Endothelial cell (in vitro differentiated cells): ENCODE measurements at places on chromosomes 6 and 20.

- no peak for DNase-seq
- peaks cover 25% of the 10 kb centered on the region for H3K36me3 ChIP-seq
- H3K4me1 ChIP-seq: peaks cover 23% of the 10 kb centered on the region
- H3K4me3 ChIP-seq: no peak overlapping the region
Measured at GRCh38 chr20:39009348-39009747, 47.2 kb downstream of the DHX35 start.

GRCh38 chr6:154325142-154325541 lies 31.5 kb downstream of the IPCEF1 start:
- peaks cover 2% of the 10 kb centered on the region for H3K27me3 ChIP-seq
- no peaks in the 10 kb centered on the region for H3K36me3 ChIP-seq

DNA sequence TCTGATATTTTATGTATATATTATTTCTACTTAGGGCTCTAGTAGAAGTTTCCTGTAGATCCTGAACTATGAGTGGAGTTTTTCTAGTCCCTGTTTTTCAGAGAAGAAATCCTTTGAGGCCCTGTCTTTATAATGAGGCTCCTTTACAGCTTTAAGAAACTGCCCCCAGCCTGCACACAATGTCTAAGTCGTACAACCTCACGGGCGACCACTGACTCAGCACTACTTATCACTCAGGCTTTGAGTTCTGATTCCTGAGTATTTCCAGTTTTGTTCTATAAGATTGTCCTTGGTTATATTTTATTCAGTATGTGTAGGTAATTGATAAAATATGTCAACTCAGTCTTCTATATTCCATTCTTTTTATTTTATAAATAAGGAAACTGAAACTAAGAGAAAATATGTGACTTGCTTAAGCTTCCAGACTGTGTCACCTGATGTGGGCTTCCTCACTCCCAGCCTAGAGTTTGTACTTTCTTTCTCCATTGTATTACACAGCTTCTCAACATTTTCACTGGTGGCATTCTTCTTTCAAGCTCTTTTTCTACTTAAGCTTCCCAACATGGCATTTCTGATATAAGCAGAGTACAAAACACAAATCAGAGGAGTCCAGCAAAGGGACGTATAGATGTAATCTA lies 167.0 kb downstream of the TBX18 start:
- peaks cover 4% of the 10 kb centered on the region for H3K4me1 ChIP-seq
- H3K36me3 ChIP-seq: no peaks in the 10 kb centered on the region
- DNase-seq: no peak
- H3K27ac ChIP-seq: no peak overlapping the region
- no peak overlapping the region for H3K4me3 ChIP-seq

- peak overlapping the region; percentile 97 for H3K27ac ChIP-seq
- DNase-seq: no peak
Measured at GRCh38 chr6:41967312-41968287, 26.0 kb upstream of the CCND3 start.

DNA sequence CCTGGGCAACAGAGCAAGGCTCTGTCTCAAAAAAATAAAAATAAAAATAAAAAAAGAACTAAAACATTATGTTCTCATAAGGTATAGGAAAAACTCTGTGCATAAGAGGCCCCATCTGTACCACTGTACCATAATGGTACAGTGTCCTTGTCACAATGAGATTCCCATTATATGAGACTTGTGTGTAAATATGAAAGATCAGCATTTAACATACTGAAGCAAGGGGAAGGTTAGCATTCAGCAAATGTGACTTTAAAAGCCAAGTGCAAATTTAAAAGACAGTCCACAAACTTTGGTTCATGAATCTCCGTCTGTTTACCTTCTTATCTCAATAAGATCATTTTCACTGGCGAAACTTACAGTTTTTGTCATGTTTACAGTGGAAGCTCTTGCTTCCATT lies 16.2 kb downstream of the DSP start:
- no peak overlapping the region for H3K27ac ChIP-seq
- no peaks in the 10 kb centered on the region for H3K27me3 ChIP-seq
- H3K4me1 ChIP-seq: no peaks in the 10 kb centered on the region
- H3K36me3 ChIP-seq: peaks cover 20% of the 10 kb centered on the region
- no peak overlapping the region for H3K4me3 ChIP-seq

- peaks cover 11% of the 10 kb centered on the region for H3K27me3 ChIP-seq
- peaks cover 14% of the 10 kb centered on the region for H3K36me3 ChIP-seq
- H3K4me3 ChIP-seq: no peak overlapping the region
Measured at GRCh38 chr6:152696522-152696921, 1.2 kb upstream of the MYCT1 start.

DNA sequence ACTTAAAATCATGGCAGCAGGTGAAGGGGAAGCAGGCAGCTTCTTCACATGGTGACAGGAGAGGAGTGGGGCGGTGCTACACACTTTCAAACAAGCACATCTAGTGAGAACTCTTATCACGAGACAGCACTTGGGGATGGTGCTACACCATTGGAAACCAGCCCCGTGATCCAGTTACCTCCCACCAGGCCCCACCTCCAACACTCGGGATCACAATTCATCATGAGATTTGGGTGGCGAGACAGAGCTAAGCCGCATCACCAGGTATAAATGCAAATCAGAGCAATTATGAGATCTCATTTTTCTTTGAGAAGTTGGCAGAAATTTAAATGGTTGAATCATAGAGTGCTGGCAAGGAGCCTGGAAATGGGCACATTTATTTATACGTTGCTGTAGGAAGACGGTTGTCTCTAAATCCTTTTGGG lies 31.4 kb downstream of the IGF2R start:
- H3K36me3 ChIP-seq: peaks cover 23% of the 10 kb centered on the region
- H3K4me1 ChIP-seq: peaks cover 32% of the 10 kb centered on the region
- H3K27ac ChIP-seq: no peak overlapping the region
- peaks cover 2% of the 10 kb centered on the region for H3K27me3 ChIP-seq
- no peak for DNase-seq
- H3K4me3 ChIP-seq: no peak overlapping the region

DNA sequence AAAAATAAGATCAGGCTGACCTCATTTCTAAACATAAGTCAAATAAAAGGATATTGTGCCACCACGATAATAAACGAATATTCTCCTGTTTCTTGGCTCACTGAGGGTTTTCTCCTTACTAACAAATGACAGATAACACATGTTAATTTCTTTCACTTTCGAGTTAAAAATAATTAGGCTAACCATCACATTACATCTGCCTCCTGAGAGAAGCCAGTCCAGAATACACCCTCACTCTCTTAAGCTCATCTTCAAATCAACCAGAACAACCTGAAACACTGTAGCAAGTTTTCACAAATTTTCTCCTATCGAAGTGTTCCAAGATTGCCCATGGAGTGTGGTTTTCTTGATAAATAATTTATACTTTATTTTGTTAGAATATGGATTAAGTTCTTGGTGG lies 1285.6 kb upstream of the EYS start:
- H3K27ac ChIP-seq: no peak overlapping the region
- DNase-seq: no peak
- H3K4me1 ChIP-seq: no peaks in the 10 kb centered on the region
- H3K4me3 ChIP-seq: no peak overlapping the region
- H3K27me3 ChIP-seq: no peaks in the 10 kb centered on the region

- DNase-seq: no peak
- no peaks in the 10 kb centered on the region for H3K27me3 ChIP-seq
Measured at GRCh38 chr20:1702328-1702727, 44.7 kb upstream of the SIRPG start.

DNA sequence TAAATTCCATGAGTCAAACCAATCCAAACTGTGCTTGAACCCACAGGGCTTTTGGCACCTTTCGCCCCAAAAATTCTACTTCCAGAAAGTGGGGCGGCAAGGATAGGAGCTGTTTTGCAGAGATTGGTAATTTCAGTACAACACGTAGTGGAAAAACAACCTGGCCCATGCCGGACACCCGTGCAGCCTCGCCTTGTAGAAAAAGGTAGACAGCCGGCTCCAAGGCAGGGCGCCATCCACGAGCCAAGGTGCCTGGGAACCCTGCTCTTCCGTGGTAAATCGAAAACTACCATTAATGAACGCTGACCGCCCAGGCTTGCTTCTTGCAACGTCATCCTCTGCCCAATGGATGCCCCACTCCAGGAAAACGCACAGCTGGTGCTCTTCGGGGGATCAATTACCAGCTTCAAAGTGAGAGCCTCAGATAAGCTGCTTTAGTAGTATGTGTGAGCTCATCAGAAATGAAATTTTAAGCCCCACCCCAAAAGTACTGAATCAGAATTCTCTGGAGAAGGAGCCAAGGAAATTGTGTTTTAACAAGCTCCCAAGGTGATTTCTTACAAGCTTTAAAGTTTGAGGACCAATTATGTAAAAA lies 1.8 kb downstream of the OOEP start:
- no peaks in the 10 kb centered on the region for H3K36me3 ChIP-seq
- peaks cover 3% of the 10 kb centered on the region for H3K27me3 ChIP-seq
- no peak overlapping the region for H3K4me3 ChIP-seq
- DNase-seq: no peak
- no peaks in the 10 kb centered on the region for H3K4me1 ChIP-seq

GRCh38 chr20:50067018-50067417 lies 45.9 kb downstream of the UBE2V1 start:
- peaks cover 15% of the 10 kb centered on the region for H3K4me1 ChIP-seq
- H3K4me3 ChIP-seq: no peak overlapping the region
- H3K36me3 ChIP-seq: no peaks in the 10 kb centered on the region
- DNase-seq: no peak
- no peak overlapping the region for H3K27ac ChIP-seq

GRCh38 chr20:15491575-15491974 lies 1081.7 kb downstream of the KIF16B start:
- H3K27ac ChIP-seq: no peak overlapping the region
- H3K27me3 ChIP-seq: no peaks in the 10 kb centered on the region
- H3K4me1 ChIP-seq: no peaks in the 10 kb centered on the region
- peak; percentile 18 for DNase-seq
- no peaks in the 10 kb centered on the region for H3K36me3 ChIP-seq
